ENCODE measurements at places on chromosomes 5 and 9. TPM values are rescaled to one million over a fixed set of nuclear protein-coding genes. Genes with fewer than 3 reads are reported as not detected.
A peak's percentile ranks its signal among the peaks of the same experiment; 100 is the strongest.

SPATA31A3 gene
- not detected for polyA plus RNA-seq

PDE6A gene
- 0.16 TPM for polyA plus RNA-seq

MRNIP gene
- 40.7 TPM for polyA plus RNA-seq

MCIDAS gene
- 0.56 TPM for polyA plus RNA-seq

SRP19 gene
- polyA plus RNA-seq, result 79.4 TPM

TAF11L5 gene
- not detected for polyA plus RNA-seq

TMEM161B gene
- polyA plus RNA-seq, result 27.5 TPM

RLN2 gene
- polyA plus RNA-seq, result 3.1 TPM

PCDHAC2 gene
- 0.52 TPM for polyA plus RNA-seq

SLC34A3 gene
- 13.8 TPM for polyA plus RNA-seq

CNTFR gene
- 38.3 TPM for polyA plus RNA-seq

SPACA9 gene
- polyA plus RNA-seq, result 9.6 TPM

IFNA2 gene
- polyA plus RNA-seq, result not detected

MARCOL gene
- polyA plus RNA-seq, result not detected

PKD2L2 gene
- 0.13 TPM for polyA plus RNA-seq

GRCh38 chr5:34483442-34484033 is 172.6 kb upstream of the RAI14 start:
- DNase-seq, result no peak

DNA sequence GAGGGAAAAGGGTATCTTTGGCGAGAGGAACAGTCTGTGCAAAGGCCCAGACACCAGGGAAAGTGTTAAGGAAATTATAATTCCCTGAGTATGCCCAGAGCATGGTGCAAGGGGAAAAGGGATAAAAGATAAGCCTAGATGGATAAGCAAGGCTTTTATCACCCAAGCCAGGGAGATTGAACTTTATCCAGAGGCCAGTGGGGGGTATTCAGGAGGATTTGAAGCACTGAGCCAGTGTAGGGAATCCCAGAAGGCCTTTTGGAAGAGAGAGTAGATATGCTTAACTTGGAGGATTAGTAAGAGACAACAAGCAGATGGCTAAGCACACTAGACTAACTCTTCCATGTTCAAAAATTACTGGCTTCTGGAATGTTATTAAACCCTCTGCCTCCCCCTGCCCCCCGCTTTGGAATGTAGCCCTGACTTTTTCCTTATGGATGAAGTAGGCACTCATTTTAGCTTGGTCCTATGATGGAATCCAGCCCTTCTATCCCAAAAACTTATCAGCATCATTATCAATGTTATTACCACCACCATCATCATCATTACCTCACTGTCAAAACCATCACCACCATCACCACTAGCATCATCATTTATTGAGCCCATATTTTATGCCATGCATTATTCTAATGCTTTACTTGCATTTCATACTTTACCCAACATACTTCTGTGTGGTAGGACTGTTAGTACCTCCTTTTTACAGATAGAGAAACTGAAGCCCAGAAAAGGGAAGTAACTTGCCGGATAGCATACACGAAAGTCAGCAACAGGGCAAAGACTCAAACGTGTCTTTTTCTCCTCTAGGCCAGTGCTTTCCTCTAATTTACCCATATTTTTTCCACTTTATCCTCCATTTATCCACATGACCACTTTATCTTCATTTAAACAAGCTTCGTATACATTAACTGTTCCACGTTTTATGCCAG is 237.0 kb downstream of the PAPPA start:
- no peak for DNase-seq

- DNase-seq, result peak; percentile 77
Observed at GRCh38 chr9:17005056-17005823, 129.6 kb upstream of the CNTLN start.

DNA sequence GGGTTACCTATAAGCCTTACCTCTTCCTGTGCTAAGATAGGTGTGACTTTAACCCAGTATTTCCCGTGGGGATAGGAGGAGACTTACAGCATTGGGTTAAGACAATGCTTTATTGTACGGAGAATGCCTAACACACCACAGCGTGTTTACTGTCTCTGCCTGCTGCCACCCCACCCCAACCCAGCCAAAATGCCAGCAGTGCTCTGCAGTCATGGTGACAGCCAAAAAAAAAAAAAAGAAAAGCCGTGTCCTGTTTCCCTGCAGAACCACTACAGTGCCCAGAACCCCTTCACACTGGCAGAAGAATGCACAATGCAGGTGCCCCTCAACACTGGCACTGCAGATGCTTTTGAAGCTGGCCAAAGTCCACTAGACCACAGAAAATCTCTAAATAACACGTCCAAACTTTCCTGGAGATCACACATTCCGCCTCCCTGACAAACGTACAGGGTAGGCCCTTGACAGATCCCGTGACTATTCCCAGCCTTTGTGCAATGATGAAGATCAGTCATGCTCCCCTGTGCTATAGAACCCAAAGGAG is 102.2 kb downstream of the SERINC5 start:
- DNase-seq, result no peak

DNA sequence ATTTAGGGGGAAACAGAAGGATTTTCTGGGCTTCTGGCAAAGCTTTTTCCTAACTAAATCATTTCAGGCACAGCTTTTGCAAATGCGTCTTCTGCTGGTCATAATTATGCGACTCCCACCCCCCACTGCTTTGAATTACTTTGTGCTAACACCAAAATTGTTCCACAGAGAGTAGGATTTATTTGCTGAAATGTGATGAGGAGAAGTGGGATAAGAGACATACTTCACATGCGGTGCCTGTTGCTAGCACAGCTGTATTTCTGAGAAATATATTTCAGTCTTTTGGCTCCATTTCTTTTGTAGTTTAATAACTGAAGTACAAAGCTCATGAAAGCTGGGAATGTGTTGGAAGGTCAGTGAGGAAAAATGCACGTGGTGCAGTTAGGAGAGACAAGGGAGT is 83.2 kb upstream of the TAS2R1 start:
- DNase-seq, result no peak

- no peak for DNase-seq
Observed at GRCh38 chr5:134878403-134878802, 4.2 kb downstream of the TXNDC15 start.

DNA sequence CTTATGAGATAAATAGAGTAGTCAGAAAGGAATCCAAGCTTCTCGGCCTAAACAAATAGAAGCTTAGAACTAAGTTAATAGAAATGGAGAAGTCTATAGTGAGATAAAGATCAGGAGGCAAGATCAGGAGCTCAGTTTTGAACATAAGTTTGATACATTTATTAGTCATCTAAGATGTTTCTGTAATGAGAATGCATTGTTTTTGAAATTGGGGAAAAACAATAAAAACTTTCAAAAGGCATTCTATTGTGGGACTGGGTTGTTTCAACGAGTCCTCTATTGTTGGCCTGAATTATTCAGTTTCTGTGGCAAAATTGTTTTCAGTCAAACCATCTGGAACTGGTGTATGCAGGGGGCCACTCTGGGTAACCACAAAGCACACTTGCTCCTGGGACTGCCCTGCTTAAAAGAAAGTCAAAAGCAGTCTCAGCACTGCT is 181.0 kb upstream of the CLINT1 start:
- no peak for DNase-seq

GRCh38 chr5:76425146-76425545 is 22.1 kb downstream of the IQGAP2 start:
- DNase-seq, result peak; percentile 49

GRCh38 chr9:125497478-125497877 is 209.5 kb downstream of the MAPKAP1 start:
- DNase-seq, result no peak

DNA sequence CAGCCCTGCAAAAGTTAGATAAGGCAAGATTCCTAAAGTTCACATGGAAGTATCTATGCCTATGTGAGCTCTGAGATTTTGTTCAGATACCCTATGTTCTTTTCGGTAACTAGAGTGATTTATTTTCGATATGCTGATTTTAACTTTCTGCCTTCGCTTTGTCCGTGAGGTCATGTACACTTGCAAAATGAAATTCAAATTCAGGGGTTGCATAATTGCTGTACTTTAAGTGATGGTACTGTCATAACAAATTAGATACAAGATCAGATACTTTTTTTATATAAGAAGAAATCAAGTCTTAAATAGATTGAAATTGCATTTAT is 350 bp upstream of the ECPAS start:
- no peak for DNase-seq

DNA sequence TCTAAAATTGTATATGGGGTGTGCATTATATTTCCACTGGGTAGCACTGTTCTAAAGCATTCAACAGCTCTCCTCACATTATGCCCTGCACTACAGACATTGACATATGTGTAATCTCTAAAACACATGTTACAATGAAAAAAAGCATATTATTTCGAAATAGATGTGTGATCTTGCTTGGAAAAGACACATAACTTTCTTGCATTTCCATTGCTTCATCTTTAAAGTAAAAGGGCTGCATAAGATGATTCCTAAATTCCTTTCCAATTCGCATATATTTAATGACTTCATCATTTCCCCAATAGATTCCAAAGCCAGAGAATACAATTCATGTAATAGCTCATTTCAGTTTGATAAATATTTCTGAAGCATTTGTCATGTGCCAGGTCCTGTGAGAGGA is 566.9 kb downstream of the PDE4D start:
- DNase-seq, result no peak

GRCh38 chr9:72863456-72864094 is 89.3 kb downstream of the ALDH1A1 start:
- DNase-seq, result no peak

GRCh38 chr5:163409384-163409783 is 28.0 kb upstream of the CCNG1 start:
- no peak for DNase-seq

- DNase-seq, result no peak
Observed at GRCh38 chr9:116873491-116873890, 186.4 kb downstream of the TRIM32 start.

DNA sequence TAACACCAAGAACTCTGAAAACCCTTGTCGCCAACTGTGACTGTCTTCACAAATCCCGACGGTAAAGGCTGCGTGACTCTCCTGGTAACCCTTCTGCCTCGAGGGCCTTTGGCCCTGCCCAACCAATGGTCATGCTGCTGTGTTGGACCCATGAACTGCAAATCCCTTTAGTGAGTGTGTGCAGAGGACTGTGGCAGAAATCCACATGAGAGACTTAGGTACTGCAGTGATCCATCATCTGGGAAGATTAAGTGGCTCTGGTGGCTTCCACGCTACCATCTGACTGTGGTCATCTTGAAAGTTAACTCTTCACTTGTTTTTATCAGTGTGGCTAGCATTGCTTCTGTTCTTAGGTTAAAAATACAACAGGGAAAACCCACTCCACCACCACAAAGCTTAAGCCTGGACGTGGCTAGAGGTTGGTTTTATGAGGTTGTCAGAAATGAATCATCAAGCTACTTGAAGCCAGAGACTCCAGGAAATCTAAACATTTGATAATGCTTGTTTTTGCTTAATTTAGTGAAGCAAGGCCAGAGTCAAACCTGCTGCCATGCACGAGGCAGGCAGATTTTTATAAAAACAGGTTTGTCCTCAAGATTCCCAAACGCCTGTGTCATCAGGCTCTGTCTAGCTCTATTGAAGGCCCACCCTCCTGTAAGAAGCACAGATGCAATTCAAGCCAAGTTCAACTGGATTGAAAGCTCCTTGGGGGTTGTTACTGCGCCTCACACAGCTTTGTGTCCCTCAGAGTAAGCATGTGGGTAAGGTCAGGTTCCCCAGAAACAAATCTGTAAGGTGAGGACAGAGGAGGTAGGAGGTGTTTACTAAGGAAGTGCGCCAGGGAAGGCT is 52.7 kb upstream of the ERCC6L2 start:
- no peak for DNase-seq

DNA sequence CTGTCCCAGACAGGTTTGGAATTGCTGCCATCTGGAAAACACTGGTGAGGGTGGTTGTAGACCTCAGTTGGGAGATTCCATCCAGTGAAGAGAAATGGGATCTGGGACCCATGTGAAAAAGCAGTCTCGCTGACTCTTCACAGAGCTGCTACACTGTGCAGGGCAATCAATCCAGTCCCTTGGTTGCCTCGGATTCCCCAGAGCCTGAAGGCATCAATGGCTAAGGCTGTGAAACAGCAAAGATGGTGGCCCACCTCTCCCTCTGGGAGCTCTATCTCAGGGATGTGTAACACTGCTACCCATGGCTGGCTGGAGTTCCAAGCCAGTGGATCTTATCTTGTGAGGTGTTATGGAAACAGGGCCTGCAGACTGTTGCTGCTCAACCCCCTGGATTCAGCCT is 256.1 kb downstream of the TMEM38B start:
- DNase-seq, result no peak

- DNase-seq, result peak; percentile 79
Observed at GRCh38 chr5:77086689-77087483, at the start of gene ZBED3. TSS of gene ZBED3 (minus strand) at chr5:77087285. CDS start at chr5:77077878, 9,407 bp downstream.

GRCh38 chr5:171192111-171192510 is 116.9 kb upstream of the TLX3 start:
- no peak for DNase-seq

DNA sequence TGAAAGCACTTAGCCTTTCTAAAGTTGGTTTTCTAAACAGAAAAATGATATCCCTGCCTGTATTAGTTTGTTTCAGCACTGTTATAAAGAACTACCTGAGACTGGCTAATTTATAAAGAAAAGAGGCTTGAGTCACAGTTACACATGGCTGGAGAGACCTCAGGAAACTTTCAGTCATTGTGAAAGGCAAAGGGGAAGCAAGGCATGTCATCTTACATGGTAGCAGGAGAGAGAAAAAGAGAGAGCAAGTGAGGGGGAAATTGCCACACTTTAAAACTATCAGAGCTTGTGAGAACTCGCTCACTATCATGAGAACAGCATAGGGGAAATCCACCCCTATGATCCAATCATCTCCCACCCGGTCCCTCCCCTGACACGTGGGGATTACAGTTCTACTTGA is 64.9 kb downstream of the FAM170A start:
- no peak for DNase-seq

- no peak for DNase-seq
Observed at GRCh38 chr5:179309751-179310320, 35.4 kb downstream of the ADAMTS2 start.

DNA sequence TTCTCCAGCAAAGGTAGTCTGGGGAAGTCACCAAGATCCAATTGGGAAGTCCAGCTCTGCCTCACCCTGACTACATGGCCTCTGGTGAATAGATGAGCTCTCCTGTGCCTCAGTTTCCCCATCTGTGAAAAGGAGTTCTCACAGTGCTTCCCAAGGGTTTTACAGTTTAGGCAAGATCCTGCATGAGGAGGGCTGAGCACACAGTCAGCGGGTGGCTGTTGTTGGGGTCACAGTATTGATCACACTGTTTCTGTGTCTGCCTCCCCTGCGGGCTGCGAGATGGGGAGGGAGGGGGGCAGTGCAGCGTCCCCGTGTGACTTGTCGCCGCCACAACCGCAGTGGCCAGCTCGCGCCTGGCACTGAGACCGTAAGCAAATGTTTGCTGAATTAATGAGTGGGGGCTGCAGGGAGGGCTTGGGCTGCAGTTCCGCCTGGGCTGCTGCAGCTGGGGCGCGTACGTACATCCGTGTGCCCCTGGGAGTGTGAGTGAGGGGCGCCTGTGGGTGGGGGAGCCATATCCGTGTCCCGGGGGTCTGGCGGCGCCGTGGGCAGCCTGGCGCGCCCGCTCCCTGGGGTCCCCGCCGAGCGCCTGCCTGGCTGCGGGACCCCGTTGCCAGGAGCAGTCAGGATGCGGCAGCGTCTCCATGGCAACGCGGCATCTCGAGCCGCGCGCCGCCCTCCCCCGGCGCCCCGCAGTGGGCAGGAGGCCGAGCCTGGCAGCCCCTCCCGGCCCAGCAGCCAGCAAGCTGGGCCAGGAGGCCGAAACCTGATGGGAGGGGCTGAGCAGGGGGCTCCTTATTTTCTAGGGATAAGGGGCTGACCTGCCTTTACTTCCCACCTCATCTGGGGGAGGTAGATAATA is 31.4 kb upstream of the PSD2 start:
- DNase-seq, result no peak

GRCh38 chr5:173480896-173481295 is 135.6 kb downstream of the BOD1 start:
- no peak for DNase-seq

- no peak for DNase-seq
Observed at GRCh38 chr5:98581112-98581997, 192.1 kb upstream of the RGMB start.
